ENCODE measurements at places on chromosomes 5 and 9.

DNA sequence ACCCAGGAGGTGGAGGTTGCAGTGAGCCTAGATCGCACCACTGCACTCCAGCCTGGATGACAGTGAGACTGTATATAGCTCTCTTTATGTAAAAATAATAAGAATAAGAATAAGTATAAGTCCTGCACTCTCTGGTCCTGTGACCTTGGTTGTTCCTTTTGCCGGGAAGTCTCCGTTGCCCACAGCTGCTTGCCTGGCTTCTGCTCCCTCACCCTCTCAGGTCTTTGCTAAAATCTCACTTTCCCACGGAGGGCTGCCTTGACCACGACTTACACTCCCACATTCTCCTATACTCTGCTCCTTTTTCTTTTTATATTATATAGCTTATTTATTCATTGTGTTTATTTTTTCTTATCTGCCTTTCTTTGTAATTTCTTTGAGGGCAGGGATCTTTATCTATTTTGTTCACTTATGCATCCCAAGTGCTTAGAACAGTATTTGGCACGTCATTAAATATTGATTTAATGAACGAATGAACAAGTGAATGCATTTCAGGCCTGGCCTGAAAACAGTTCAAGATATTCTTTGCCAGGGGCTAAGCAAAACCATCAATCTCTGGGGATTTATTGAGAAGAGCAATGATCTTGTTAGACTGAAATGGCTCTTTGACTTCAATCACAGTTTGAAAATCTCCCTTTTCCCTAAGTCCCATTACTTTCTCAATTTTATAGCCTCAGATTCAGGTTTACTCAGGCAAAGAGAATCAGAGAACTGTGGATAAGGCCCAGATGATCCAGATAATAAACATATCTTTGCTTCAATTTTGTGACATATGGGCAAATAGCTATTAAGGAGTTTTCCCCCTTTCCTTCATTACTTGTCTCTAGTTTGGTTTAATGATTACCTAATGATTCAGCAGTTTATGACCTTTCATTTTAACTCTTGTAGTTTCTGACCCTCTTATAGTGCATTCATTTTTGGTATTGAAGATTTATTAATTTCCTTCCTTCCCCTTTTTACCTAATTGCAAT lies 60.8 kb upstream of the TMC1 start:
- DNase-seq, result no peak

DNA sequence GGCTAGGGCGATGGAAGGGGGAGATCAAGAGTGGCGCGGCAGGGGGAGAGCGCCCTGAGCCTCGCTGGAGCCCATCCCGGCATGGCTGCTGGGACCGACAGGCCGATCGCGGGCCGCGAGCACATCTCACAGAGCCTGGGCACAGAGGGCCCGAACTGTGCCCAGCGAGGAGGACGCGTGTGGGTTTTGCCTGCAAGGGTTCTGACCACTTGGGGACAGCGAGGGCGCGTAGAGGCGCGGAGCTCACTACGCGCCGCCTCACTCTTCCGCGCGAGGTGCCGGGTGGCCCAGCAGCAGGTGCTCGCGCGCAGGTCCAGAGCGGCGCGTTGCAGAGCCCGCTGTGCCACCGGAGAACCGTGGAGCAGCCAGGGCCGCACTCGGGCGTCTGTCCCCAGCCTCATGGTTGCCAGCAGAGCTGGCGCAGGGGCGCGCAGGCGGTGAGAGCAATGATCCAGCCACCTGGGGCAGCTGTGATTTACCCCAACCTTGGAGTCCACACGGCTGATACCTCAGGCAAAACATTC lies 16.3 kb upstream of the PITX1 start:
- no peak for DNase-seq

DNA sequence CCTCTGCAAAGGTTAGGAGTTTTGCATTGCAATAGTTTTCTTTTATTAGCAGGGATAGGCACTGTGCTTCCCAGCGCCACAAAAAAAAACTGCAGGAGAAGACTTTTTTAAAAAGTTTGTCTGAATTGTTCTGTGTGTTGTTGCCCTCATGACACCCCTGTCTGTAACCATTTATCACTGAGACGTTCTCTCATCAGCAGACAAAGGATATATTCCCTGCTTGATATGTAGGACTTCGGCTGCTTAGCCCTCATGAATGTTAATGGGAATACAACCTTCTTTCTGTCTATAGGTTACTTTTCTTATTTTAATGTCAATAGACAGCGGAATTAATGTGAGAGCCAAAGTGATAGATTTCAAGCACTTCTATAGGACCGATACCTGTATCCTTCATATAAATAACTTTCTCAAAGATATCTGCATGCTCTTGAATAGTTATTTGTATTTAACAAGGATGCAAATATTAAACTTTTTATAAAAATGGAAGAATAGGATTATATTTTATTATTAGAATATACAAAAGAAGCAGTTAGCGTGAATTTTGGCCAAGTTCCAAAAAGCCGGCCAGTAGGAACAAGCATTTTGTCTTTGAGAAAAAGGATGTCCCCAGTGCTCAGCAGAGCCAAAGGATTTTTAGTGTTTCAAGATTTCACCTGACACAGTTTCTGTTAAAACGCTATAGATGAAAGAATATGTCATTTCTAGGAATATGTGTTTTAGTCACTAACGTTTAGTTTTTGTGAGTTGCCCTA lies 1.5 kb upstream of the LYSMD3 start:
- DNase-seq, result no peak

DNA sequence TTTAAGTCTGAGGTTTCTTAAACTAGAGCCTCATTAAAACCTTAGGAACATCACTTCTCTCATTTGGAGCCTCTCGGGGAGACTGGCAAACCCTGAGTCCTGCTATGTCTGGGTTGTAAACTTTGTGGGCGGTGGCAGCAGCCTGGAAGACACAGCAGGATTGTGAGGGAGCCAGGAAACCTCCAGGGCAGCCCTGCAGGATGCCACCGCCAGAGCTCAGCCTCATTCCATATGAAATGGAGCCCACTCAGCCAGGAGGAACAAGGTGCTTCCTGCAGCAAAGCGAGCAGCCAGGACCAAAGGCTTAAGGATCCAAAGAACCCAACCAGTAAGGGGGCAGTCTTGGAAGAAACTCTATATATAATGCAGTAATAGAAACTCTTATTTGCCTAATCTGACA lies 37.9 kb upstream of the IDNK start:
- DNase-seq, result no peak

GRCh38 chr5:176877793-176878331 lies 21.3 kb downstream of the HK3 start:
- DNase-seq, result no peak

GRCh38 chr5:166651234-166651633 lies 1640.2 kb upstream of the WWC1 start:
- DNase-seq, result no peak

DNA sequence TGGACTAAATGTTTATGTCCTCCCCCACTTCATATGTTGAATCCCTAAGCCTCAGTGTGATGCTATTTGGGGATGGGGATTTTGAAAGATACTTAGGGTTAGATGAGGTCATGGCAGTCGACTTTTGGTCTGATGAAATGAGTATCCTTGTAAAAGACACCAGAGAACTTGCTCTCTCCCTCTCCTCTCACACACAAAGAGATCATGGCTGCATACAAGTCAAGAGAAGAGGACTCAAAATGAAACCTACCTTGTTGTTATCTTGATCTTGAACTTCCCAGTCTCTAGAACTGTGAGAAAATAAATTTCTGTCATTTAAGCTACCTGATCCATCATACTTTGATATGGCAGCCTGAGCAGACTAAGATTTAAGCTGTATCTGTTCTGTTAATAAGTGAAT lies 144.0 kb upstream of the HAPLN1 start:
- DNase-seq, result no peak

DNA sequence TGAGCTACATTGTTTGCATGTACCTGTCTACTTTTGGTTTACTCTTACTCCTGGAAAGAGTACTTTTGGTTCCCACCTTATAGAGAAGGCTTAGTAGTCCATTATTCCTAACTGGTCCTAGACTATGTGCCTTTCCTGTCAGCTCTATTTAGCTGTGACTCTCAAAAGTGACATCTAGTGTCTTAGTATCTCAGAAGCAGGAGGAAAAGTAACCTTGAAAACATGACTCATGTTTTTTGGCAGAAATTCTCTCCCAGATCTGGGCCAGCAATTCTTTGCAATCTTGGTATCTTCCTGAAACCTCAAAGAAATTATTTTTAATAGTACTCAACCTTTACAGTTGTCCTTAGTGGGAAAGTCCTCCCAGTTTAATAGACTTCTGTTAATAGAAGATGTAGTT lies 691.7 kb upstream of the SEMA6A start:
- DNase-seq, result no peak

Measured in nephron progenitor cell (in vitro differentiated cells).